ENCODE measurements at places on chromosomes 1 and 21.

GRCh38 chr1:87478231-87478630, 149.6 kb downstream of the LMO4 start:
- DNase-seq = no peak

GRCh38 chr1:7172804-7173203, 387.6 kb downstream of the CAMTA1 start:
- no peak for DNase-seq

DNA sequence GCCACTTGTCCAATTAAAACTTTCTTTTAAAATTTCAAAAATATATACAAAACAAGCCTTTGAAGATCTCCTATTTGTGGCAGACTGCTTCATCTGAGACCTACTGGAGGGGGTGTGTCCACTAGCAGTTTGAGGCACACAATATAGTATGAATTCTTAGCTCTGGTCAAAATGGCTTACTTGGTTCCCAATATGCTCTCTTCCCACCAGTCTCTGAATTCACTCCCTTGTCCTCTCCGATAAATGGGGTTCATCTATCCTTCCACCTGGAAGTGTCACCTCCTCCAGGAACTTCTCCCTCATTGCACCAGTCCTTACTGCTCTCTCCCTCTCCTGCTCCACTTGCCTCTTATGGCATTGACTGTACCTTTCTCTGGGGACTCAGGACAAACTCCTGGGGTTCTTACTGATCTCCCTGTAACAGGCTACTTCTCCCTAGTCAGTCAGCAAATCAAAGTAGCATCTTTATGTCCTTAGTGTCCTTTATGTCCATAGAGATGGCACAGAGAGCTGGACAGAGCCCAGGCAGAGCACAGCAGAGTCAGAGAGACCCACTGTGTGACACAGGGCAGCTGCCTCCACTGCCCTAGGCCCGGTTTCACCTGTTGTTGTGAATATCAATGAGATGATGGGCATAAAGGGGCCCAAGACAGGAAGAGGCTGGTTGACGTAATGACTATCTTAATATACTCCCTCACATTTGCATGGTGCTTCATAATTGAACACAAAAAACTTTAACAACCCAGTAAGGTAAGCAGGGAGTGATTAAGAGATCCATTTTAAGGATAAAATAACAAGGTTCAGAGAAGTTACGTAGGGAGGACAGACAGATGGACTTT, 3.6 kb downstream of the ASAP3 start:
- no peak for DNase-seq

DNA sequence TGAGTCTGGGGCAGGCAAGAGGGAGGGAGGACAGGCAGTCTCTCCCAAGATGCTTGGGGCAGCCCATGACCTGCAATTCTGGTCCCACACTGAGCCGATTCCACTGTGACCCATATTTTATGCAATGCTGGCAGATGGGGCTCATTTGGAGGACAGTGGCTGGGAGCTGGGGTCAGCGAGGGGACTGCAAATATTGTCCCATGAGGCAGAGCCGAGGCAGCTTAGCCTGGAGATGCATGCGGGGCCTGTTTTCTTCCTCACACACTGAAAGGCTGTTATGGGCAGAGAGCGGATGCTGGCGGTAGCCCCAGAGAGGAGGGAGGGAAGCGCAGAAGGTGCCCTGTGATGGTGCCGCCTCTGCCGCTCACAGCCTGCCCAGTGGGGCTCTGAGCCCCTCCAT, 128.5 kb upstream of the POU3F1 start:
- no peak for DNase-seq

GRCh38 chr1:19430121-19431068, 54.9 kb downstream of the CAPZB start:
- DNase-seq = peak; percentile 51

GRCh38 chr1:2335721-2336455, 55.5 kb downstream of the MORN1 start:
- DNase-seq = no peak

GRCh38 chr1:109516872-109517271, 7.3 kb upstream of the AMIGO1 start:
- no peak for DNase-seq

DNA sequence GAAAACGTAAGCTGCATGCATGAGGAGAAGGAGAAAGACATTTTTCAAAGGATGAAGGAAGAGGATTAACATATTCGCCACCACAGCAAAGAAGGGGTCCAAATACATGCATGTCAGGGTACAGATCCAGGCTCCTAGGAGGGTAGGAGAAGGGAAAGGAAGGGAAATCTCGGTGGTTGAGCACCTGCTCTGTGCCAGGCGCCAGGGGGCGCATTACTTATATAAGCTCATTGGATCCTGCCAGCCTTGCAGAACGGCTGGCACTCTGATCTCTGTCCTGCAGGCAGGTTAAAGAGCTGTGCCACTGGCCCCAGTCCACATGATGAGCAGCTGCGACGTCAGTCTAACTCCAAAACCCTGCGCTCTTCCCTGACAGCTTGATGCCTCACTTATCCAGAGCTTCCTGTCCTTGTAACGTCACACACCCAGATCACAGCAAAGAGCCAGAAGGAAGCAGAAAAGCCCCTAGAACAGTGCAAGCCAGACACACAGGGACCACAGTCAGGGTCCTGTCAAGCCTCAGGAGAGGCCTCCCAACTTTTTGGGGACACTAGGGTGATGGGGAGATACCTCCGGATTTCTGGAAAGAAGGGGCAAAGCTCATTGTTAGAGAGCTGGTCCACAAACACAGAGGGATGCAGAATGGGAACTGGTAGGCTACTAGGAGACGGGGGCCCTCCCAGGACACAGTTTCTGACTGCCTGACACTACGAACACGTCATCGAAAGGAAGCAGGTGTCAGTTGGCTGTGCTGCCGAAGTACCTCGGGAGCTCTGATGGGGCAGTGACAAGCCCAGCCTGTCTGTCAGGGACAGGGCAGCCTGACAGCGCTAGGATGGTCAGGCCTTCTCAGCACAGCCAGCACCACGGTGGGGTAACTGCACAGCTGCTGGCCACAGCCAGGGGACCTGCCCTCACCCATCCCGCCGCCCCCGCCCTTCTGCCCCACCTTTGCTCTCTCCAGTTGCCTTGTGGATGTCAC, 99.1 kb downstream of the BEND5 start:
- DNase-seq = peak; percentile 65

DNA sequence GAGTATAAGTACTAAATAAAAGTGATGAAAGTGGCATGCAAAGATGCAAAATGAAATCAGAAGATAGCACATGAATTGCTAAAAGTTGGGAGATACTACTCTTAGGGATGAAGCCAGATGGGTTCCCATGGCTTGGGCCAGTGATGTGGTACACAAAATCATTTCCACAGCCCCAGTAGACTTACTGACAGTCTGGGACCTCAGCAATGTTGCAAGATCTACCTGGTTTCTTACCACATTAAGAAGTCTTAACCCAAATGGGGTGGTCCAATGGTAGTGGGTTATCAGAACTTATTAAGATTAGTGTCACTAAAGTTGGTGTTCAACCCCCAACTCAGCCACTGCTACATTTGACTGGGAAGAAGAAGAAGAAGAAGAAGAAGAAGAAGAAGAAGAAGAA, 227.7 kb upstream of the IRF2BP2 start:
- no peak for DNase-seq

DNA sequence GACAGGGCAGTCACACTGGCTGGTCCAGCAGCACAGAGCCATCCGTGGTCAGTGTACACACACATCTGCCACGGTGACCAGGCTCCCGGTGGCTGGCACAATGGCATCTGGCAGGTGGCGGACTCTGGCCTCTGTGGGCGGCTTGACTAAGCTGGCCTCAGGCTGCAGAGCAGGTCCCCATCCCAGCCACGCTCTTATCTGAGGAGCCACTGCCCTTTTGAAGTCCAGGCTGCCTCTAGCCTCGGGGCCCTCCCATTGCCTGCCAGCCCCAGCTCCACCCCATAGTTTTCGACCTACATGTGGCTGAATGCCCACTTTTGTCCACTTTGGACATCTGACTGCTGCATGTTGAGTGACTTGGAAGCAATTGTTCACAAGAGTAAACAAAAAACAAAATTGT, 29.9 kb upstream of the EDN2 start:
- no peak for DNase-seq

GRCh38 chr1:150761801-150762200, 3.8 kb downstream of the CTSS start:
- no peak for DNase-seq

All from urothelium cell line (cell line).